ENCODE measurements at places on chromosomes 2 and 18.

- DNase-seq: no peak
Observed at GRCh38 chr2:232113821-232114220, 152.3 kb downstream of the DIS3L2 start.

GRCh38 chr2:2582998-2583545 is 252.0 kb upstream of the MYT1L start:
- no peak for DNase-seq

- DNase-seq: no peak
Observed at GRCh38 chr2:144936442-144936841, 416.5 kb upstream of the ZEB2 start.

DNA sequence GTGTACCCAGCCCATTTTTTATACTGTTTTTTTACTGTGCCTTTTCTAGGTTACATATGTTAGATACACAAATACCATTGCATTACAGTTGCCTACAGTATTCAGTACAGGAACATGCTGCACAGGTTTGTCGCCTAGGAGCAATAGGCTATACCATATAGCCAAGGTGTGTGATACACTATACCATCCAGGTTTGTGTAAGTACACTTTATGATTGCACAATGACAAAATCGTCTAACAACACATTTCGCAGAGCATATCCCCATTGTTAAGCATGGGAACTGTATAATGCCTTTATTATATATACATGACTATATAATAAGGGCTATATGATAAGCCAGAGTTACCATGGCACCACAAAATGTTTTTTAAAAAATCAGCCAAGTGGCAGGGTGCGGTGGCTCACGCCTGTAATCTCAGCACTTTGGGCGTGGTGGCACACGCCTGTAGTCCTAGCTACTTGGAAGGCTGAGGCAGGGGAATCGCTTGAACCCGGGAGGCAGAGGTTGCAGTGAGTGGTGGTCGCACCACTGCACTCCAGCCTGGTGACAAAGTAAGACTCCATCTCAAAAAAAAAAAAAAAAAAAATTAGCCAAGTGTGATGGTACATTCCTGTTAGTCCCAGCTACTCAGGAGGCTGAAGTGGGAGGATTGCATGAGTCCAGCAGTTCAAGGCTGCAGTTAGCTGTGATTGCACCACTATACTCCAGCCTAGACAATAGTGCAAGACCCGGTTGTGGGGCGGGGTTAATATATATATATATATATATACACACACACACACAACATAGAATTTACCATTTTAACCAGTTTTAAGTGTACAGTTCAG is 2.8 kb upstream of the CENPA start:
- no peak for DNase-seq

DNA sequence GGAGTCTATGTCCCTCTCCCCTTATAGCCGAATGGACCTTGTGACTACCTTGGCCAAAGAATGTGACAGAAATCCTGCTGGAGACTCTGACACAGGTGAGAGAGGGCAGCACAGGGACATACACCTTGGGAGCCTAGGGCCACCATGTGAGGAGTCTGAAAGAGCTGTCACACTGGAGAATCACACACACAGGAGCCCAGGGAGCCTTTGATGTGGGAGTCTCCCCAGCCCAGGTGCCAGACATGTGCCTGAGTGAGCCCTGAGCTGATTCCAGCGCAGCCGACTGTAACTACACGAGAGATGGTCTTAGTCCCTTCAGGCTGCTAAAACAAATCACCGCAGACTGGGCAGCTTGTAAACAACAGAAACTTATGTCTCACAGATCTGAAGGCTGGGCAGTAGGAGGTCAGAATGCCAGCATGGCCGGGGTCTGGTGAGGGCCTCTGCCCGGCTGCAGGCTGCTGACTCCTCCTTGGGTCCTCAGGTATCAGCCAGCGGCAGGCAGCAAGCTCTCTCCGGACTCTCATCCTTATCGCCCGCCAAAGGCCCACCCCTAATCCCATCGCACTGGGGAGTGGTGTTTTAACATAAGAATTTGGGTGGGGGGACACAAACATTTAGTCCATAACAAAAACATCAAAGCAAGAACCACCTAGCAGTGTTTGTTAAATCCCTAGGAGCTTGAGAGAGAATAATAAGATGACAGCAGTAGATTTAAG is 63.8 kb upstream of the GPR45 start:
- DNase-seq: no peak

- DNase-seq: no peak
Observed at GRCh38 chr2:56260415-56260814, 76.6 kb downstream of the CCDC85A start.

- DNase-seq: no peak
Observed at GRCh38 chr18:78099979-78100588, 850.4 kb downstream of the GALR1 start.

DNA sequence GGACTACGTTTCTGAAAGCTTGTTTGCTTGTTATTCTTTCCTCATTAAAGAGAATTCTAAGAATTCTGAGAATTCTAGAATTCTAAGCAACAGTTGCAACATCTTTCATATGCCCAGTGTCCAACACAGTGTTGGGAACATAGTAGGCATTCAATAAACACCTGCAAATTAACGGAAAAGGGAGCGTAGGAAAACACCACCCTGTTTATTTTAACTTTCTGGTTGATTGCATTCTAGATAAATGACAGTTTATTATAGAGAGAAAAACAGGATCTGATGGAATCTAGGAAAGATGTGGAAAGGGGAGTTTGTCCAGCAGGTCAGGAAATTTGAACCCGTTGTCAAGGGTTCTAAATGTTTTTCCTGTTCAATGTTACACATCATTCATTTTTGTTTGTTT is 24.2 kb upstream of the EFEMP1 start:
- DNase-seq: no peak

DNA sequence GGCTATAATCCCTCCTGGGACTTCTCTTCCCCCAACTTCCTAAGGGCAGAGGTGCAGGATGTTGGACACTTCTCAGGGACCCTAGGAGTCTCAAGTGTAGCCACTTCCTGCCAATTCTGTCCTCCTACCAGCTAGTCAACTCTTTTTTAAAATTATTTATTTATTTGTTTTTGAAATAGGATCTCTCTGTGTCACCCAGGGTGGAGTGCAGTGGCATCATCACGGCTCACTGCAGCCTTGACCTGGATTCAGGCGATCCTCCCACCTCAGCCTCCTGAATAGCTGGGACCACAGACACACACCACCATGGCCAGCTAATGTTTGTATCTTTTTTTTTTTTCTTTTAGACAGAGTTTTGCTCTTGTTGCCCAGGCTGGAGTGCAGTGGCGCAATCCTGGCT is 11.5 kb downstream of the SFTPB start:
- DNase-seq: no peak

GRCh38 chr2:224284134-224284946 is 117.6 kb downstream of the FAM124B start:
- DNase-seq: peak; percentile 69

DNA sequence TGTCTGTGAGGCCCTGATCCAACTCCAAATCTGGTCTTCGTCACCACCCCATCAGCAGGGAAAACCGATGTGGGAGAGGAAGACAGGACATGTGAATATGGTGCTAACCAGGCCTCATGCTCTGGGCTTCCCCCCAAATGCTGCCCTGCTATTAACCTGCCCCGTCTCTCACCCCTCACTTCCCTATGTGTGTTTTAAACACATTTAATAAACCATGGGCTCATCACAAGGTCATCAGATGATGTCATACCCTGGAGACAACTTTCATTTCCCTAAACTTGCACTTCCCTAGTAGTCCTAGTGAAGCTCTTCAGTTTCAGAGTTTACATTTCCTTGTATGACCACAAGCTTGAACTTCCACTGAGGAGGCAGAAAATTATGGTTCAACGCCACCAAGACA is 49.9 kb downstream of the CD8B2 start:
- peak; percentile 38 for DNase-seq

DNA sequence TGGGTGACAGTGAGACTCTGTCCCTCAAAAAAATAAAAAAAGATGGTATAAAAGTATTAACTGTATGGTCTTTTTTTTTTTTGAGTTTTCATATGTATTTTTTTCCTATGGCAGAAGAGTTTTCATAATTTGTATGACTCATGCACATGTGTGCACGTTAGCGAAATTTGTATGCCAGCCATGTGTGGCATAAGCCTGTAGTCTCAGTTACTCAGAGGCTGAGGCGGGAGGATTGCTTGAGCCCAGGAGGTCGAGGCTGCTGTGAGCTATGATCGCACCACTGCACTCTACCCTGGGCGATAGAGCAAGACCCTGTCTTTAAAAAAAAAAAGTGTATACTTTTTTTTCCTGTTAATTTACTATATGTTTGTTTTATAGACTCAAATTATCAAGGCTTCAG is 160.8 kb downstream of the TGIF1 start:
- DNase-seq: no peak
